ENCODE measurements at places on chromosomes 11 and 22.

DNA sequence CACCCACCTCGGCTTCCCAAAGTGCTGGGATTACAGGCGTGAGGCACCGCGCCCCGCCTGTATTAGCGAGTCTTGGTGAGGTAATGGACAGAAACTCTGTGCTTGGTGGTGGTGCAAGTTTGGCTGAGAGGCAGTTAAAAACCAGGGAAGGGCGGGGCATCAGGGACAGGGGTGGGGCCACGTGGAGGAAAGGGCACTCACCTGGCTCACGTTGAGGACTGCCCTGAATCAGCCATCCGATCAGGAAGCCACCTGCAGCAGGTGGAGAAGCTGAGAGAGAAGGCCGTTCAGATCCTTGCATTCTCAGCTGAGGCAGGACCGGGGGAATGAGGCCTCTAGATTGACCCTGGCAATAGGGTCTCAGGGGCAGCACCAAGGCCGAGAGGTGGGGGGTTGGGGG lies 12.1 kb upstream of the CHRM1 start:
- peaks cover 30% of the 10 kb centered on the region for H3K27me3 ChIP-seq
- peaks cover 9% of the 10 kb centered on the region for H3K4me1 ChIP-seq
- H3K27ac ChIP-seq = no peak overlapping the region
- no peak overlapping the region for H3K4me3 ChIP-seq
- ATAC-seq = no peak

GRCh38 chr11:99918761-99919160 lies 768.3 kb upstream of the ARHGAP42 start:
- H3K36me3 ChIP-seq = no peaks in the 10 kb centered on the region
- H3K4me1 ChIP-seq = no peaks in the 10 kb centered on the region
- H3K27ac ChIP-seq = no peak overlapping the region

- H3K4me3 ChIP-seq = no peak overlapping the region
- no peaks in the 10 kb centered on the region for H3K36me3 ChIP-seq
- H3K4me1 ChIP-seq = peaks cover 7% of the 10 kb centered on the region
- peaks cover 6% of the 10 kb centered on the region for H3K27me3 ChIP-seq
- ATAC-seq = no peak
Observed at GRCh38 chr22:21064917-21065864, 19.4 kb downstream of the LRRC74B start.

- no peak for ATAC-seq
- no peak overlapping the region for H3K27ac ChIP-seq
- peaks cover 3% of the 10 kb centered on the region for H3K27me3 ChIP-seq
- no peaks in the 10 kb centered on the region for H3K4me1 ChIP-seq
- H3K4me3 ChIP-seq = no peak overlapping the region
- no peaks in the 10 kb centered on the region for H3K36me3 ChIP-seq
Observed at GRCh38 chr11:31233425-31233824, 136.1 kb downstream of the DCDC1 start.

DNA sequence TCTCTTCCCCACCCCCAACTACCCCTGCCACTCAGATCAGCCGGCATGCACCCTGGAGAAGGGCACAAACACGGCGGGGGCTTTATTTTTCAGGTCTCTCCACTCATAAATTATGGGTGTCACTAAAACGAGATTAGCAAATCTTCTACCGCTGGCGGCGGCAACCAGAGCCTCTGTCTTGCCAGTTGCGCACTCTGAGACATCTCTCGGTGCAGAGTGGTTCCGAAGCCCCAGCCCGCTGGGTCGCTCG lies 125.3 kb upstream of the C11orf58 start:
- peak overlapping the region; percentile 73 for H3K4me3 ChIP-seq
- no peaks in the 10 kb centered on the region for H3K4me1 ChIP-seq
- ATAC-seq = peak; percentile 13
- H3K36me3 ChIP-seq = no peaks in the 10 kb centered on the region
- no peak overlapping the region for H3K27ac ChIP-seq
- H3K27me3 ChIP-seq = peaks cover 46% of the 10 kb centered on the region

DNA sequence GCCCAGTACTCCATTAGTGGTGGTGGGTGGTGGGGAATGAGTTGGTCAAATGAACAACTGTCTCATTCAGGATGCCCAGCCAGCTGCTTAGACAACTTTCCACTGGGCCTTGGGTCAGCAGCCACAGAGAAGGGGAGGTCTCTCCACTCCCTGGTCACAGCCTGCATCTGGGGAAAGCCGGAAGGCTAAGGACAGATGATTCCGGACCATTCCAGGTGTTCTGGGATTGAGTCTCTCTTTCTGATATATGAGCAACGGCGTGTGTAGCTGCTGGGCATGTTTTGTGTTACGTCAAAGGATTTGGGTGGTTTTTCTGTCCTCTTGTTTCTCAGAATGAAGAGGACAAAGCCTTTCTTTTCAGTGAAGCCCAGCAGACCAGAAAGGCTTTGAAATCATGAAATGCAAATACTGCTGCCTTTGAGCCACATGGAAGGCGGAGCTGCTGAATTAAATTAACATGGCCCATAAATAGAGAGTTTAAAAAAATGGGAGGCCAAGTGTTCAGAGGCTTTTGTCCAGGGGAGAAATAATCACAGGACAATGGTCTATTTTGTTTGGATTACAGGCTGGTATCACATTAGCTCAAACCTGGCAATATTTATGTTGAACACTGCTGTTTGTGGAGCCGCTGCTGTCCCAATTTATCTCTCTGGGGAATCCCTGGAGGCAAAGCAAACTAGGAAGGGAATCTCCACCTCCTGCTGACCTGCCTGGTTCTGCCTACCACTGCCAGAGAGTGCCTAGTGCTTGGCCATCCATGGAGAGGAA lies 234.4 kb upstream of the E2F8 start:
- no peak overlapping the region for H3K4me3 ChIP-seq
- H3K27ac ChIP-seq = no peak overlapping the region
- no peak for ATAC-seq
- peaks cover 15% of the 10 kb centered on the region for H3K27me3 ChIP-seq
- no peaks in the 10 kb centered on the region for H3K36me3 ChIP-seq
- H3K4me1 ChIP-seq = peaks cover 3% of the 10 kb centered on the region
